A549 treated with dexamethasone at 1 μM for 4 hours (cell line): ENCODE measurements at places on chromosomes 13 and 19. TPM values are rescaled to one million over a fixed set of nuclear protein-coding genes. Genes with fewer than 3 reads are reported as not detected.

The MBD3L3 gene
- total RNA-seq = not detected in 5 replicates

The CABP5 gene
- total RNA-seq = not detected in 5 replicates

The ADPRHL1 gene
- 14.8 to 17.4 TPM (median 16.5 TPM) in 5 replicates for total RNA-seq

The ZNF547 gene
- total RNA-seq = 1.0 to 1.7 TPM (median 1.5 TPM) in 5 replicates

The GPC5 gene
- total RNA-seq = 0.07 TPM in 1 of 5 replicates, not detected in the others

The KLF1 gene
- 0.11 TPM in 1 of 5 replicates, not detected in the others for total RNA-seq

The MTUS2 gene
- 0.01 TPM in 2 of 5 replicates, not detected in the others for total RNA-seq

The APLP1 gene
- 71.0 to 103 TPM (median 96.5 TPM) in 5 replicates for total RNA-seq

The TMEM150B gene
- not detected in 5 replicates for total RNA-seq

The C5AR2 gene
- total RNA-seq = 7.0 to 13.8 TPM (median 11.3 TPM) in 5 replicates

The TNFSF13B gene
- total RNA-seq = 0.05 to 0.12 TPM (median 0.06 TPM) in 3 of 5 replicates, not detected in the others

The CLDND2 gene
- total RNA-seq = 8.9 to 13.0 TPM (median 12.9 TPM) in 5 replicates
